ENCODE measurements at places on chromosomes 12 and 14.

DNA sequence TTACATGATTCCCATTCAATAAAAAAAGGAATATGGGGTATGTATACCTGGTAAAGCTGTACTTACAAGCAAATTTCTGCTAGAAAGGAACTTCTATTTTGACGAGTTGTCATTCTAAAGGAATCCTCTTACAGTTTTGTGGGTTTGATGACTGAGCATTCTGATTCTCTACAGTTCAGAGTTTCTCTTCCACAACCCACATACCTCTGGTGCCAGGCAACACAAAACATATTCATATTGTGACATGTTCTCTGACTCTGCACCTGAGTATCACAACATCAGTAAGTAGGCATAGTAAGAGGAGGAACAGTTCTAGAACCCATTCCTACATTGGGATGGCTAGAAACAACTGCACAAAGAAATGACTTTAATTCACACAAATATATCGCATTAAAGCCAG lies 636.6 kb downstream of the MED13L start:
- DNase-seq: no peak

- no peak for DNase-seq
Observed at GRCh38 chr12:113086249-113087164, 30.0 kb downstream of the DTX1 start.

GRCh38 chr12:85606455-85606854 lies 229.8 kb downstream of the RASSF9 start:
- DNase-seq: no peak

- no peak for DNase-seq
Observed at GRCh38 chr12:114342656-114343055, 63.3 kb downstream of the TBX5 start.

GRCh38 chr14:96962337-96962736 lies 165.2 kb downstream of the VRK1 start:
- no peak for DNase-seq

DNA sequence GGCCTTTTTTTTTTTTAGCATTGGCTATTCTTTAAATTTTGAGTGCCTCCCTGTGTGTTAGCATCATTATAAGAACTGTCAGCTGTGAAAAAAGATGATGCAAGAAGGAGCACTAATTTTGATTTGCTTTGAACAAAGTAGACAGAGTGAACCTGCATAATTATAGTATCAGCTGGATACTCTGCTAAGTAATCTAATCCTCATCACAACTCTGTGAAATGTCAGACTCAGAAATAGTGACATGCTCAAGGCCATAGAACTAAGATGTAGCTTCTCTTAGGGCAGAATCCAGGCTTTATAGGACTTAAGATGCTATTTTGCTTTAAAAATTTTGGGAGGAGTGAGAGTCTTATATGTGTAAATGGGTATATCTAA lies 31.9 kb downstream of the FBXO34 start:
- DNase-seq: no peak

DNA sequence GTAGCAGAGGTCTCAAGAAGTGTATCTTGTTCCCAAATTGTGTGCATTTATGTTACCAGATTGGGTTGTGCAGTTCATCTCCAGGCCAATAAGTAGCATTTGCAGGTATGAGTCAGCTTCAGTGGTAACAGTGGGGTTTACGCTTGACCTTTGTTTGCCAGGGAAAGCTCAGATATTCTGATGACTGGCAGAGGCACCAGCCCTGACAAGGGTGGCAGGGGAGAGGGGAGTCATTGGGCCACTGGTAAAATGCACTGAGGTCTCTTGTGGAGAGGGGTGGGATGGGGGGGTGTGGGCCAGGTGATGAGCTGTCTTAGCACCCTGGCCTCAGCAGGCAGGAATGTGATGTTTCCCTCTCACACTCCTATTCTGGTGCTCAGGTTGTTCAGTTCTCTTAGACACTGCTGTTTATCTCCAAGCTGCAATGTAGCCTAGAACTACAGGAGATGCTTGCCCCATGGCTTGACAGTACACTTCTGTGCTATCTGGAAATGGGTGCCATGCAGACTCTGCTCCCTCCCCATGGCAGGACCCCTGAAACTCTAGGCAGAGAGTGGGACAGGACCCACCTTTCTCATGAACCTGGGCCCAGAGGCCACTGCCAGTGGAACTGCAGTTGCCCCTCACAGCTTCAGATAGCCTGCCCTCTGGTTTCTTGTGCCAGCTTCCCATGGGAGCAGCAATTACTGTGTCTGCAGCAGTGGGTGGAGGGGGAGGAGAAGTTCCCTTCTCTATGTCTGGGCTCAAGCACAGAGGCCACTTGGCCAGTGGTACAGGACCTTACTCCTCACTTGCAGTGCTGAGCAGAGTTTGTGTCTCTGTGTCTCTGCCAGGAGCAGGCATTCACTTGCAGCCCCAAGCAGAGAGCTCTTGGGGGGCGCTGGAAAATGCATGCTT lies 31.9 kb downstream of the USP15 start:
- DNase-seq: no peak

DNA sequence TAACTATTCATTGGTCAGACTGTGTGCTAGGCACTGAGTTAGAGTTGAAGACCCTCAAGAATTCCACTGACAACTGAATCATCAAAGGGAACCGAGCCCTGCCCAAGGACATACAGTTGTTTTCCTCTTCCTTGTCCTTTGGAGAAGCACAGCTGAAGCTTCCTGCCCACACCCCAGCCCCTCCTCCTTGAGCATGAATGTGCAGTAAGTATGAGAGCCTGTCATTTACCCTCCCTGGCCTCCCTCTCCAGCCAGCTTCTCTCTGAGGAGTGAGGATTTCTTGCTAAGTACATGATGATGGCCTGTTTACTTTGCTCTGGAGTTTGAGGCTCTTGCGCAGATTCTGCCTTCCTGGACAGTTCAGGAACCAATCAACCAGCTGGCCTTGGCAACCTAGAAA lies 235.2 kb downstream of the CACNA1C start:
- no peak for DNase-seq

- no peak for DNase-seq
Observed at GRCh38 chr12:12803186-12803585, 10.0 kb upstream of the DDX47 start.

DNA sequence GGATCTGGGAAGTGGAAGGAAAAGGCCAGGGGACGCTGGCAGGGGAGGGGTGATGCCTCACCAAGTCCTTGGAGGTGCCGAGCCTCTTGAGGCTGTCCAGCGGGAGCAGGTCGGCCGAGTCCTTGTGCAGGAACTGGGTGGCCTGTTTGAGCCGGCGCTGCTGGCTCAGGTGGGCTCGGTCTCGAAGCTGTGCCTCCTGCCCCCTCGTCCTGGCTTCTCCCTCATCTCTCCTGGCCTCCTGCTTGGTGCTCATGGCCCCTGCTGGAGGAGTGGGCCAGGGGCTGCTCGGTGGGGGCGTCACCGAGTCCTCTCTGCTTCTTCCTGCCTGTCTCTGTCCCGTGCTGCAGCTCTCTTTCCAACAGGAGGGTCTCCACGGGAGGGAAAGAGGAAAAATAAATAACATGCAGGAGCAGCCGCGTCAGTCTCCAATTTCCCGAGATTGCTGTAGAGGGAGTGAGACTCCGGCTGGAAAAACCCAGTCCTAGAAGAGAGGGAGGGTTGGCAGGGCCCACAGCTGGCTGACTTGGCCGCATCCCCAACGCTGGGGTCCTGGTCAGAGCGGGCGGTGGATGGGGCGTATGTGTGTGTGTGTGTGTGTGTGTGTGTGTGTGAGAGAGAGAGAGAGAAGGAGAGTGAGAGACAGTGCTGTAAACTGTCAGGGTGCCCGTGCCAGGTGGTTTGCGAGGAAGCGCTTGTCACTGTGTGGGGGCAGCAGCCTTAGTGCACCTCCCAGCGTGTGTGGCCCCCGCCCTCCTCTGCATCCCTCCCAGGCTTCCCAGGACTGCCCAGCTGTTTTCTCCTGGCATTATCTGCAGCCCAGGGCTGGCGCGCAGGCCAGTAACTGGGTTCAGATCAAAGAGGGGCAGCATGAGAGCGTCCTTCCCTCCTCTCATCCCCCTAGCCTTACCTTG lies at the start of gene NRIP2:
Gene NRIP2 (minus strand): TSS at position 455 of the 911 bp plus-strand sequence. CDS start 52 bp downstream, at position 403.
- no peak for DNase-seq
